ENCODE measurements at places on chromosomes 3 and 15.

- no peak for DNase-seq
Observed at GRCh38 chr15:57235186-57235585, 141.1 kb upstream of the CGNL1 start.

DNA sequence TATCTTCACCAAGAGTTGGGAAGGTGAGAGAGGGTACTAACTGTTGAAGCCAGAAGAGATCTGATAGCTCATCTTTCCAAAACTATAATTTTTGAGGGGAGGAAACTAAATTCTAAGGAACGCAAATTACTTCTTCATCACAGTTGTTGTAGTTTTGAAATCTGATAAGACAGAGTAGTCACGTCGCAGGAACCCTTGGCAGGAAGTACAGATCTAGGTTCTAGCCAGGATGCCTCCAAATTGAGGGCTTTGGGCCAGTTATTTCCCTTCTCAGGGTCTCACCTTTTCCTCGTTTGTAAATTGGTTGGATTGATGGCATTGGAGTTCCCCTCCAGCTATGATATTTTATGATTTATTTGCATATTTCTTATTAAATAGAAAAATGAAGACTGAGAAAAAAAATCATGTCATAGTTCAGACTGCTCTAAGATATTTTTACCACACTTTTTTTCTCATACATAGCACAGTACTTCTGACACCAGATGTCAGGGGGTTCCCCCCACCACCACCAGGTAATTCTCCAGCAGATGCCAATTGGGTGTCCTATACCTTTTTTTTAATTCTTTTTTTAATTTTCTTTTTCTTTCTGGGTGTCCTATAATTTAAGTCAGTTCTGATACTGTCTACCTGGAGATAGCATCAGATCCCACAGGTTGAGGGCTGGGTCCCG is 32.3 kb upstream of the APH1B start:
- no peak for DNase-seq

- no peak for DNase-seq
Observed at GRCh38 chr3:8869613-8870012, 93.7 kb downstream of the RAD18 start.

GRCh38 chr15:42385206-42385979 is 26.1 kb downstream of the CAPN3 start:
- peak; percentile 91 for DNase-seq

- DNase-seq: no peak
Observed at GRCh38 chr3:16205156-16205870, 30.8 kb downstream of the GALNT15 start.

- no peak for DNase-seq
Observed at GRCh38 chr3:37591116-37591781, 270.4 kb upstream of the CTDSPL start.

DNA sequence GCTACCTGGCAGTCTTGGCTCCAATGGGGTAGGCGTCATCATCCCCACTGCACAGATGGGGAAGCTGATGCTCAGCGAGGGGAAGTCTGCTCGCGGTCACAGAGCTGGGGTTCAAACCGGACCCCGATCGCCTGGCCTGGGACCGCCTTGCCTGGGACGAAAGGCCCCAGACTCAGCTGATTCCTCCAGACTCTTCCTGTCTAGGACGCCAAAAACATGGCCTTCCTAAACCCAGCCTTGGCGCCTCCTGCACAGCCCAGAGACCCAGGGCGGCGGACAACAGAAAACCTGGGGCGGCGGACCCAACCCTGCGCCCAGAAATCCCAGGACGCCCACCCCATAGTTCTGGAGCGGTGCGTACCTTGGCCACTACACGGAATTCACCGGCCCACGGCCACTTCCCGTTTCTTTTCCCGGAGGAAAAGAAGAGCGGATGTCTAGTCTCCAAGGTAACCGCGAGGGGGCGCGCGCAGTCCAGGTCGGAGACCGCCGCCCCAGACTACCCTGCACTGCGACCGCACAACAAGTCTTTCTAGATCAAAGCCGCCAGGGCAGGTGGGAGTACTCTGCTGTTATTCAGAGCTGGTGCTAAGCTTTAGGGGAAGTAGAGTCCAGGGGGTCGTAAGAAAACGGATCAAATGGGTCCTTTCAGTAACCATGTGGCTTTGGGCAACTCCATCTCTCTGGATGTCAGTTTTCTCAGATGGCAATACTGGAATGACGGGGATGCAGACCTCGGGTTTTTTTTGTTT is 4.9 kb upstream of the IL17RD start:
- peak; percentile 94 for DNase-seq

DNA sequence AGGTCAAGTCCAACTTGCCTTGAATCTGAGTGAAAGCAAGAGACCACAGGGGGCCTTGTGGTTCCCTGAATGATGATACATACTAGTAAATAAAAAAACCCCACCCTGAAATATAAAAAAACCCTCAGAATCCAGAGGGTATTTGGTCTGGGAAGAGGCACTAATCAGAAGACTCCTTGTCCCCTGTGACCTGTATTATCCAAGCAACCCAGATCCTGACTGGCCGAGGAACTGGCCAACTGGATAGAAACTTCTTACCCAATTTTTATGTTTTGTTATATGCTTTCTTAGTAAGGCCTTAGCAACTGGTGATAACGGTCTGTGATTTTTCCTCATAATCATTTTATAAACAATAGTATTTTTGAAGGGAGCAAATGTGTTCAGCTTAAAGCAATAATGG is 17.5 kb downstream of the ABI3BP start:
- no peak for DNase-seq

DNA sequence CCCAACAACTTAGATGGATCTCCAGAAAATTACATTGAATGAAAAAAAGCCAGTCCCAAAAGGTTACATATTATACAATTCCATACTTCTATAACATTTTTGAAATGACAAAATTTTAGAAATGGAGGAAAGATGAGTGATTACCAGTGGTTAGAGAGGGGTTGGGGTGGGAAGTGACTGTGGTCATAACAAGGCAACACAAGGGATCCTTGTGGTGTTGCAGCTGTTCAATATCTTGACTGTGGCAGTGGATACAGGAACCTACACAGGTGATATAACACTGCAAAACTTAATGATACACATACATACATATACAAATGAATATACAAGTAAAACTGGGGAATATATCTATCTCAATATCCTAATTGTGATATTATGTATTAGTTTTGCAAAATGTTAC is 9.6 kb downstream of the GOLGB1 start:
- DNase-seq: no peak

- no peak for DNase-seq
Observed at GRCh38 chr15:43915631-43916325, 89.0 kb downstream of the WDR76 start.

DNA sequence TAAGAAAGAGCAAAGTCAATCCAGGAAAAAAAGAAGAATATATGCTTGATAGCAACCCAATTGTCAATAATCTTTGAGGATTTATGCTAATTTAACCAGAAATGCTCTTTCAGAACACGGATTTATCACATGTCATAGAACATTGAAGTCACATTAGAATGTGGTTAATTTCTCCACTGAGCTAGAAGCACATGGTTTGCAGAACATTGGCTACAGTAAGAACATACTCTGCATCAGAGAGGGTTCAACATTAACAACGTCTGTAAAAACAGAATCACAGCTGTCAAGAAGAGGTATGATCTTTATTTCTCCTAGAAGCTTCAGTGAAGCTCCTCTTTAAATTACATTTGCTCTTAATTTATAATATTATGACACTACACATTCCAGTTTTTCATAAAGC is 619.7 kb upstream of the AGTR1 start:
- DNase-seq: no peak

- DNase-seq: no peak
Observed at GRCh38 chr3:112463250-112463649, 36.0 kb downstream of the BTLA start.

- peak; percentile 87 for DNase-seq
Observed at GRCh38 chr3:156674911-156675829, 780 bp downstream of the TIPARP start.

GRCh38 chr3:156788846-156789245 is 37.3 kb upstream of the LEKR1 start:
- DNase-seq: no peak

GRCh38 chr15:85840079-85840801 is 45.5 kb upstream of the KLHL25 start:
- peak; percentile 97 for DNase-seq

DNA sequence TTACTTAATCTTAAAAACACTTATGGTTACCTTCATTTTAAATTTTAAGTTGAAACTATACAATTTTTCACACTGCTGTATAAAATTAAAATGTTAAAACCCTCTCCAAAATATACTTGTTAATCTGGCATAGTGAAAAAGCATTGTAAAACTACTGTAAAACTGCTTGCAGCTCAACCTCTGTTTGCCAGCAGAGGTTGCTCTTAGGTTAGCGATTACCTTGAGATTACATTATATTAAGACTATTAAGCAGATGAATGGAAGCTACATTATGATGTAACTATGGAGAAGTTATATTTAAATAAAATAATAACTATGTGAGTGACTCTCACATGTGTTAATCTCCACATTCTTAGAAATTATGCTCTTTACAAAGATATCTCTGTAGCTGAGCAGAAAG is 143.6 kb upstream of the SLITRK3 start:
- DNase-seq: no peak

DNA sequence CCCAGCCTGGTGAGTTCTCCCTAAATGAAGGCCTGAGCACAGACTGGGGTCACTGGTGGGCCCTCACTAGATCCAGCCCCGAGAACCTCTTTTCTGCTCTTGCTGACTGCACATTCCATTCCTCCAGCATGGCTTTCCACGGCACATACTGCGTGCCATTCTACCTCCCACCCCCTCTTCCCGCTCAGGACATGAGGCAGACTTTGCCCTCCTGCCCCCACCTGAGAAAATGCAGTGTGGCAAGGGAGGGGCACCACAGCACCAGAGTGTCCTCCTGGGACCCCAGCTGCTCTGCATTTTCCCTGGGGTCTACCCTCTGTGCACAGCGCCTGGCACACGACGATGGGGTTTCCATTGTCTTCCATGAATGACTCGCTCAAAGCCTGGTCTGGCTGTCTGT is 6.1 kb upstream of the SLCO2A1 start:
- no peak for DNase-seq

GRCh38 chr15:29424118-29424517 is 154.5 kb upstream of the NSMCE3 start:
- no peak for DNase-seq

- no peak for DNase-seq
Observed at GRCh38 chr3:34882764-34883163, 756.6 kb upstream of the ARPP21 start.

DNA sequence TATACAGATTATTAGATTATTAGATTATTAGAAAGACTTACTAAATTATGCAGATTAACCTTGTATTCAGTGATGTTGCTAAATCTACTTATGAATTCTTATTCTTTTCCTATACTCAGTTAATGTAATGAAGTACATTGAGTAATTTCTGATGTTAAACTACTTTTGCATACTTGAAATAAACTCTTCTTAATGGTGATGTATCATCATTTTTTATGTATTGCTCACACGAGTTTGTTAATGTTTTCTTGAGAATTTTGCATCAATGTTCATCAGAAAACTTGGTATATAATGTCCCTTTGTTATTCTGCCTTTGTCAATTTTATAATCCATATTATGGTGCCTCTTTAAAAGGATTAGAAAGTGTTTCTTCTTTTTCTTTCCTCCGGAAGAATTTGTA is 163.2 kb upstream of the COL8A1 start:
- DNase-seq: no peak

DNA sequence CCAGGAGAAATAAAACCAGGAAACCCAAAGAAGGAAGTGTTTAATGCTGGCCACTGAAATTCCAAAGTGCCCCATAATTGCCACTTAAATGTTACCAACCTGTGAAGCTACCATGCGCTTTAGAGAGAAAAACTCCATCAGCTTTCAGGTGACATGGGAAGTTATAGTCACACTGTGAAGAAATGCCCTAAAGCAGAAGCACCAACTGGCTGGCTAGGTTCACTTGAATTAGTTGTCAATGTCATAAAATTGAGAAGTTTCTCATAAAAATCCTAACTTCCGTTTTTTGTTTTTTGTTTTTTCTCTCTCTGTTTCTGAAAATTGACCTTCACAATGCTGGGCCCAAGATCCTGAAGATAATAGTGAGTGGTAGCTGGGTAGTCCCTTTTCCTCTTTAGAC is 167.9 kb upstream of the CTNNB1 start:
- no peak for DNase-seq

- DNase-seq: peak; percentile 55
Observed at GRCh38 chr15:67181221-67181639, 73.2 kb downstream of the AAGAB start.

DNA sequence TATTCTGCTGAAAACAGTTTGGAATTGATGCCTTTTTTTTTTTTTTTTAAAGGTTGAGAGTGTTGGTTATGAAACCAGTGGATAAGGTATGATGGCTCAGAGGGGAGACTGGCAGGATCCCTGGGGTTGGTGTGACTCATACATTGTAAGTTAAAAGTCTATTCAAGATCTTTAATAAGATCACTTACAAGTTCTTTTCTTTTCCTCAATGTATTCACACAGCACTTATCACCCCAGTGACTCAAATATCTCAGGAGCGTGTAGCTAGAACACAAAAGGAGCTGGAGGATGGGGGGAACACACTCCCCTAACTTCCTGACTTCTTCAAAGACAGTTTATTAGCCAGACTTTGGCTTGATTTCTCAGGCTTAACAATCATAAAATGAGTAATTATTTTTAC is 285.3 kb downstream of the SV2B start:
- peak; percentile 65 for DNase-seq

- DNase-seq: no peak
Observed at GRCh38 chr15:70049701-70050301, 47.9 kb downstream of the TLE3 start.

DNA sequence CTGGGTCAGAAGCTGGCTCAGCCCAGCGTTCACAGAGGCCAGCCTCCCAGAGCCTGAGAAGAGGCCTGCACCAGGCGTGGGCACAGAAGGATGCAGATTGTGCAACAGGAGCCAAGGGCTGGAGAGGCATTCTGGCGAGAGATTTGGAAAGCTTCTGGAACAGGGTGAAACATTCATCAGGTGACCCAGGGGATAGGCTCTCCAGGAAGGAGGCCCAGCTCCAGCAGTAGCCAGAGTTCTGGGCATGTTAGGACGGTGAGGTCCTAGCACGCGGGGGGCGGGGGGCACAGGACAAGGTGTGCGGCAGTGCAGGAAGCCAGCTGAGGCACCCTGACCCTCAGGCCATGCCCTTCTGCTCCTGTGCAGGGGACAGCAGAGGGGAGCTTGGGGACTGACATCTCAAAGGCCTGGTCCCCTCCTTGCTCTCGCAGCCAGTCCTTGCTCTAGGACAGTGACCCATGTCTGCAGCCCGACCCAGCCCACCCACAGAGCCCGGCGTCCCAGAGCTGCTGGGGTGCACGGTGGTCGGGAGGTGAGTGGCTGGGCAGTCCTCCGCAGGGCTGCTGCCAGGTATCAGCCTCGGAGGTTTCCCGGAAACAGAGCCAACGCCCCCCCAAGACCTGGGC is 111.7 kb upstream of the KLF13 start:
- DNase-seq: no peak

All from endodermal cell (in vitro differentiated cells).